ENCODE measurements at places on chromosomes 5 and 9. TPM values are rescaled to one million over a fixed set of nuclear protein-coding genes. Genes with fewer than 3 reads are reported as not detected.
A peak's percentile ranks its signal among the peaks of the same experiment; 100 is the strongest.

GRCh38 chr5:157366741-157367674 lies 93.0 kb upstream of the NIPAL4 start:
- DNase-seq = peak; percentile 25

DMGDH gene
- 0.85 TPM for total RNA-seq

GRCh38 chr9:97803167-97804058 lies 49.6 kb upstream of the FOXE1 start:
- DNase-seq = no peak

DMRTA1 gene
- total RNA-seq = 0.41 TPM

- DNase-seq = no peak
Measured at GRCh38 chr9:105828596-105829213, 134.4 kb downstream of the TMEM38B start.

DNA sequence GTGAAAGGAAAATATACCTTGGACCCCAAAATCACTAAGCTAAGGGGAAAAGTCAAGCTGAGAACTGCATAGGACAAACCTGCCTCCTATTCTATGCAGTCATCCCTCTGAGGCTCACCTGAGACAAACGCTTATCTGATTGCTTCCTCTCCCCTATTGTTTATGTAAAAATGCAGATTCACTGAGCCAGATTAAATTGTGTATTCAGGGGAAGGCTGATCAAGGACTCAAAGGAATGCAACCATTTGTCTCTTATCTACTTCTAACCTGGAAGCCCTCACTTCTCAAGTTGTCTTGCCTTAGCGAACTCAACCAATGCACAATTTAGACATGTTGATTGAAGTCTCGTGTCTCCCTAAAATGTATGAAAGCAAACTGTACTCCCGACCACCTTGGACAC lies 13.3 kb downstream of the SPARC start:
- no peak for DNase-seq

GRCh38 chr9:126341902-126342301 lies 15.3 kb downstream of the MVB12B start:
- no peak for DNase-seq

DNA sequence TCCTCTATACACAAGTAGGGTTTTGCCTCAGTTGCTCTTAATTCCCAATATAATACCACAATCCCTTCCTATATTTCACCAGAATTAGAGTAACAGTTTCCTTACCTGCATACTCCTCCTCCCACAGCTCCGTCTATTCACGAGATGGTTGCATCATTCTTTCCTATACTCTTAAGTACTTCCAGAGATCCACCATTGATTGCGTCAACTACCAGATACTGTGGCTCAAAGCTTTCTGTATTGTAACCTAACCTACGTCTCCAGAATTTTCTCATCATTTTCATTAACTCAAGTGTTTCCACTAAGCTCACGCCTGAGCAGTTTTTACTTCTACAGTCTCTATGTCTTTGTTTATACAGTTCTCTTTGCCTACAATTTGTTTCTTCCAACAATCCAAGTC lies 31.2 kb upstream of the MINAR2 start:
- no peak for DNase-seq

- DNase-seq = peak; percentile 89
Measured at GRCh38 chr5:100535060-100536005, at the start of gene FAM174A. Gene FAM174A (plus strand): TSS chr5:100535374. CDS start chr5:100535531, 157 bp downstream.

NPM1 gene
- 453 TPM for total RNA-seq

SOHLH1 gene
- not detected for total RNA-seq

DNA sequence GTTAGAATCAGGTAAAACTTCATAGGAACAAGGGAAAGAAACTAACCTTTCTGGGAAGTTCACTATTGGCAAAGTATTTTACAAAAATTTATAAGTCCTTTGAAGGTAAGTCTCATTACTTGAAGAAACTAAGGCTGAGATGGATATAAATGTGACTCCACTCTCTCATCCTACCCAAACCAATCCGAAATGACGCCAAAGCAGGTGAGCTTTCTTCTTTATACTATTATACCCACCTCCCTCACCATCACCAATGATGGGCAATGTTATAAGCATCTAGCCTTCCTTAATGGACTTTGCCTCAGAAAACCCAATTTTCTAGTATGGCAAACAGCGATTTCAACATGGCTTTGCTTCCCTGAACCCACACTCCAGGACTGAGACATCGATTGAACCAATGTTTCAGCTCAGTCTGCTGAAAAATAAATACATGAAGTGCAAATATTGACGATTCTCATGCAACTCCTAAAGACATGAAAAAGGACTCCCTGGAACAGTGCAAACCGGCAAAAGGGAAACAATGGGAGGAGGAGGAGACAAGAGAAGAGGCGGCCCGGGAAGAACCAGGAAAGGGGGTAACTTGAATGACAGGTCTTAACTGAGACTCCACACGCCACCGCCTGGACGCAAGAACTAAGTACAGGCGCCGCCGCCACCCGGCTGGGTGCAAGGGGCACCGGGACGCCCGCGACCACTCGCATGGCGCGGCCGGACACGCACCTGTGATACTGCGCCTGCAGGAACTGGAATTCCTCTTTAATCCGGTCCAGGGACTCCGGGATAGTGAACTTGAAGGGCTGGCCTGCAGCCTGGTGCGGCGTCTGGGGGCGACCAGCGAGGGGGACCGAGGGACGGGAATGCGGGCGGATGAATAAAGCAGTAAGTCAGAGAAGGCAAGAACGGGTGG lies 2.5 kb downstream of the TLE1 start:
- DNase-seq = peak; percentile 65

LYSMD3 gene
- total RNA-seq = 15.0 TPM

FIBCD1 gene
- not detected for total RNA-seq

DNA sequence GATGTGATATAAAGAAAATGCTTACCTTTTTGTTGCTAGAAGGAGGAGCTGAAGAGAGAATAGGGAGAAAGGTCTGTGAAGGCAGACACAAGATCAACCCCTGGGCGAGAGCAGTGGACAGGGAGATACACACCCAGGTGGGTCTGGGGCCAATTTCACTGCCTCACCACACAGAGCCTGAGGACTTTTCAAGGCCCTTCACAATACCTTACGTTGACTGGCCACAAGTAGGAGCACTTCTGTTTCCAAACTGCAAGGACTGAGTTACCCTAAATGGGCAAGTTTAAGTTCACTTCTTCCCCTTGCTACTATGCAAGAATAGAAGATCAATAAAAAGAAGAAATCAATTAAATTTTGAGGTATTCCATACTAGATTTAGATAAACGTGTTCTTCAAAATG lies 174.5 kb upstream of the SLC12A2 start:
- no peak for DNase-seq

GRCh38 chr5:59418808-59419207 lies 474.7 kb downstream of the PDE4D start:
- DNase-seq = no peak

CAMK2A gene
- total RNA-seq = 0.35 TPM

- DNase-seq = no peak
Measured at GRCh38 chr9:131835151-131835910, 95.5 kb upstream of the RAPGEF1 start.

GRCh38 chr5:78506261-78507024 lies 142.1 kb downstream of the LHFPL2 start:
- no peak for DNase-seq

- DNase-seq = no peak
Measured at GRCh38 chr5:56200971-56201666, 32.0 kb downstream of the ANKRD55 start.

All from thoracic aorta (tissue), 2 donors.